Stimulated activated CD4-positive, alpha-beta T cell treated with anti-CD3 and anti-CD28 coated beads, Interleukin-2, amount 100 ng/mL, for 4 hours (primary cell): ENCODE measurements at places on chromosomes 11 and 22.

GRCh38 chr11:71178076-71178475 lies 74.3 kb downstream of the SHANK2 start:
- DNase-seq: no peak

GRCh38 chr22:19606332-19607191 lies 82.4 kb upstream of the CLDN5 start:
- no peak for DNase-seq

DNA sequence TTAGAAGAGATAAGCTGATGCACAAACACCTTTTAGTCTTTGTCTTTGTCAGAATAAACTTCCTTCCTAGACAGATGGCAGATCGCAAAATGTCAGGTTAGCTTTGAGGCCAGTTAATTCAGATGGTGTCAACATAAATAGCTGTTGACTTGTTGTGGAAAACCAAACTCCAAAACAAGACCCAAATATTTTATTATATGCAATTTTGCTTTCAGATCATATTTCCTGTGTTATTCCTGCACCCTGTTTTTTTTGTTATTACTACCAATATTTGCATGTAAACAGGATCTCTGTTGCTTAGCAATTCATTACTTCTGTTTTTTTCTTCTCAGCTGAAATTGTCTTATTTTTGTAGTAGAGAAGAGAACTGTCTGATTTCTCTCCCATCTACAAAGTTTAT lies 316.0 kb downstream of the ETS1 start:
- no peak for DNase-seq

DNA sequence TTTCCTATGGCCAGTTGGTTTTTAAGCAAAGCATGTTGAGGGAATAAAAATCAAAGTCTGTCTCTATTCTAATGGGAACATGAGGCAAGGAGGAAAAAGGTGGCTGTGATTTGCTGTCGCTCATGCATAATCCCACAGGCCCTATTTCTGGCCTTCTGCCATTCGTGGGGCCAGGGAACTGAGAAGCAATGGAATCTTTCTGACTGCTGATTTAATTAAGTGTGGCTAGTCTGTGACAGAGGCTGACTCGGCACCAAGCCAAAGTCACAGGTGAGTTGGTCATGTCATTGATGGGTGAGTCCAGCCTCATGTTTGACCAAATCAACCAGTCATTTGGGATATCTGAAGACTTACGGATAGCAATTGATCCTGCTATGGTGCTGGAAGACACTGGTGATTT lies 429.3 kb upstream of the CADM1 start:
- DNase-seq: no peak

DNA sequence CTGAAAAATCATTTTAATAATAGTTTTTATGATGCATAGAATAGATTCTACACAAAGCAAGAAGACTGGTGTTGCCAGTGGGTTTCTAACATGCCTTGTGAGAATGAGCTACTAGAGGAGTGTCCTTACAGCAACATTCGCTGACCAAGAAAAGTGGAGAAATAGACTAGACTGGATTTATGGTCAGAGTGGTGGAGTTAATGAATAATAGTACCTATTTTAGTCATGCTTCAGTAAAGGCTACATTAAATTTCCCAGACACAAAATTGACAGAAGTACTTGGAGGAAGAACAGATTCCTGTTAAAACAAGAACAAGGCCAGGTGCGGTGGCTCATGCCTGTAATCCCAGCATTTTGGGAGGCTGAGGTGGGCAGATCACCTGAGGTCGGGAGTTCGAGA lies 539.2 kb downstream of the ETS1 start:
- DNase-seq: no peak

GRCh38 chr11:106409222-106409621 lies 331.8 kb downstream of the AASDHPPT start:
- no peak for DNase-seq
